Lower lobe of right lung (tissue), 2 donors: ENCODE measurements at places on chromosomes 12 and 14.

- no peak for DNase-seq
Observed at GRCh38 chr14:26595926-26596542, 1.8 kb downstream of the NOVA1 start.

DNA sequence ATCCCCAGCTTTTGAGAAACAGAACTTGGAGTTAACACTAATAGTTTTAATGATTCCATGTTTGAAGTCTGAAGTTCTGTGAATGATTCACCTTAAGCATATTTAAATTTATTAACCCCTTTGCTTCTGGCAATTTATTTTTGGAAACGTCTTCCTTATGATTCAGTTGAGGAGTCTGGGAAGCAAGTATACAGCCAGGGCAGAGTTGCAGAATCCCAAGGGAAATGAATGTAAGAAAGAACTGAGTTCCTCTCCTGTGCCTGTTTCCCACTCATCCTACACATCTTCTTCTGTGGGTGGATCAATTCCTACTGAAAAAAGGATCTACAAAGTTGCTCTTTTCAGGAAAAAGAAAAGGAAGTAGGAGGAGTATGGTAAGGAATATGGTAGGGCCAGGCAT, 108.2 kb upstream of the CCDC91 start:
- no peak for DNase-seq

DNA sequence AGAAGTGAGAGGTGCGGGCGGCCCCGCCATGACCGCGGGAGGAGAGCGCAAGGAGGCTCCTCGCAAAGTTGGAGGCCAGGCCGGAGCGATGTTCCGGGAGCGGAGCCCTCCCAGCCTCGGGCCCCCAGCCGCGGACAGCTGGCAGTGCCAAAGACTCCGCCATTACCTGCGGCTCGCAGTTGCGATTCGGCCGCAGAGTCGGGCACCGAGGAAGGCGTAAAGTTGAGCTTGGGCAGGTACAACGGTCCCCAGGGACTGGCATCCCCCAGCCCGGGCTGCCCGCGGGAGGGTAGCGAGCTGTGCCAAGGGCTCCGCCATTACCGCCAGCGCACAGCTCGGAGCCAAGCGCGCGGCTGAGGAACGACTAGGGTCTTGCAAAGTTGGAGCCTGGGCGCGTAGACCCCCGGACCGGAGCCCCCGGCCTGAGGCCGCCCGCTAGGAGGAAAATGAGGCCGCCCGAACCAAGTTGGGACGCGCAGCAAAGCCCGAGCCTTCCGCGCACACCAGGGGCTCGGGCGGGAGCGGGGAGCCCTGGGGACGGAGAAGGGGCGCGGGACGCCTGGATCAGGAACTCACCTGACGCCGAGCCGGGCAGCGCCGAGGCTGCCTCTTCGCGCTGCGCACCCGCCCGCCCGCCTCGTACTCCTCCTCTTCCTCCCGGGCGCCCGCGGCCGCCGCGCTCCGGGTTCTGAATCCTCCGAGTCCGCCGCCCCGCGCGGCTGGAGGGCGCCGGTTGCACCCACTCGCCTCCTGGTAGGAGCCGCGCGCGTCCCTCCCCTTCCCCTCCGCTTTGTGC, 677 bp downstream of the NOS1 start:
- DNase-seq, result no peak

DNA sequence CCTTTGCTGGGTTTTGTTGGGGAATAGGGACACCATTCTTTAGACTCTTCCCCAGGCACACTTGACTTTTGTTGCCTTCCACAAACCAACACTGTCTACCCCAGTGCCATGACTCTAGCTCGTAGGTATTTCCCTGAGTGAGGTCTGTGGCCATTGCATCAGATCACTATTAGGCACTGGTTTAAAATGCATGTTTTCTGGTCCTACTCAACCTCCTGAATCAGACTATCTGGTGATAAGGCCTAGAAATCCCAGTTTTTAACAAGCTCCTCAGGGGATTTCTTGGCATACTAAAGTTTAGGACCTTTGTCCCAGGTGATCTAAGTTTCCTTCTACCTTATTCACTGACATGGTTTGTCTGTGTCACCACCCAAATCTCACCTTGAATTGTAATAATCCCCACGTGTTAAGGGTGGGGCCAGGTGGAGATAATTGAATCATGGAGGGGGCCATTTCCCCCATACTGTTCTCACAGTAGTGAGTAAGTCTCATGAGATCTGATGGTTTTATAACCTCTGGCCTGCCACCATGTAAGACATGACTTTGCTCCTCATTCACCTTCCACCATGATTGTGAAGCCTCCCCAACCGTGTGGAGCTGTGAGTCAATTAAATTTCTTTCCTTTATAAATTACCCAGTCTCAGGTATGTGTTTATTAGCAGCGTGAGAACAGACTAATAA, 87.8 kb upstream of the PSMC1 start:
- DNase-seq, result no peak

GRCh38 chr14:52328276-52328675, 14.2 kb downstream of the PTGER2 start:
- no peak for DNase-seq

GRCh38 chr12:62625228-62625627, 158.6 kb downstream of the MON2 start:
- DNase-seq, result no peak

DNA sequence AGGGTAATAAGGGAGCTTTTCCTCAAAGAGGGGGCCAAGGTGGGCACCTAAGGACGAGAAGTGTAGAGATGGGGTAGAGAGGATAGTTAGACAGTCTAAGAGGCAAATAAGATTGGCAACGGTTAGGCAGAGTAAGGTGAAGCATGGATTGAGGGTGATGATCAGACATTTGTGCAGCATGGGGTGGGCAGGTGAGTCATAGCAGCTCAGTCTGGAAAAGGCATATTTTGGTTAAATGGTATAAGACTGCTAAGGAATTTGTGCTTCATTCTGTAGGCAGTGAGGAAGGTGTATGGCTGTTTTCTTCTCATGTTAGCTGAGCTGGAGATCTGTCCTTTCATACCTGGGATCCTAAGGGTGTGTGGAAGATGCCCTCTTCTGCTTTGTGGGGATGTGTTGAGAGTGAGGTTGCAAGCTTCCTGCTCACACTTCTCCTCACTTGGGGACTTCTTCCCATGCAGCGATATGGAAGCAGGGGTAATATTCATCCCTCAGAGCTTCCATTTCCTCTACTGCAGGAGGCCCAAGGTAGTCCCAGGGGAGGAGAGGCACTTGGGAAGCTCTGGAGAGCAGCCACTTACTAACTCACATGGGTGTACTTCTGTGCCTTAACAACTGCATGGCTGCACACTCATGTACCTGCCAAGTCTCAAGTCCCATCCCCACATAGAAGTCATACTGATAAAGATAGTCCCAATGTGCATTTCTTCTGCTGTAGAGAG, 28.9 kb downstream of the GSG1 start:
- DNase-seq, result no peak

- DNase-seq, result no peak
Observed at GRCh38 chr14:32588448-32589320, 259.6 kb downstream of the AKAP6 start.

GRCh38 chr12:57164966-57165625, 17.7 kb upstream of the LRP1-AS start:
- DNase-seq, result no peak

GRCh38 chr12:121318121-121318520, 21.6 kb upstream of the CAMKK2 start:
- DNase-seq, result no peak

DNA sequence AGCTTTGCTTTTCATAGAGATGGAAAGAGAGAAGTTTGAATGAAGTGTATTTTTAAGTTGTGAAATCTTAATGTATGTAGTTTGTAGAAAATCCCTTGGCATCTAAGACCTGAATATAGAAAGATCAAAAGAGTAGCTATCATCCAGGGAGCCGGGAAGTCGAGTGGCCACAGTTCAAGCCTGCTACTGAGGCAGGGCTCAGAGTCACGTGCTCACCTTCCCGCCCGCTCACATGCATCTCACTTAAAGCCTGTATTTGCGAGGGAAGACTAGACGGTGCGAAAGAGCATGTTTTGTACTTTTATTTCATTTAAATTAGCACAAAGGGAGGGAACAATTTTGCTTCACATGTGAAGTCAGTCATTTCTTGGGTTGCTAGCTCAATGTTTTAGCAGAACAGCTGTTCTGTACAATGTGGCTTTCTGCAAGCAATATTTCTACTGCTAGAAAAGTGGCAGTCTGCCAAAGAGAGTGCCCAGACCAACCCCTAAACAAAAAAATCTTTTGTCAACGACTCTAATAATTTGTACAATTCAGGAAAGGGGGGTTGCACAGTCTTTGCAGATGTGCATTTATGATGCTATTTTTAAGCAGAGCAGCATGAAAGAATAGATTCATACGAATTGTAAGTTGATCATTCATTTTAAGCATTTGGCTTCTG, 290.7 kb downstream of the NPAS3 start:
- DNase-seq, result no peak

DNA sequence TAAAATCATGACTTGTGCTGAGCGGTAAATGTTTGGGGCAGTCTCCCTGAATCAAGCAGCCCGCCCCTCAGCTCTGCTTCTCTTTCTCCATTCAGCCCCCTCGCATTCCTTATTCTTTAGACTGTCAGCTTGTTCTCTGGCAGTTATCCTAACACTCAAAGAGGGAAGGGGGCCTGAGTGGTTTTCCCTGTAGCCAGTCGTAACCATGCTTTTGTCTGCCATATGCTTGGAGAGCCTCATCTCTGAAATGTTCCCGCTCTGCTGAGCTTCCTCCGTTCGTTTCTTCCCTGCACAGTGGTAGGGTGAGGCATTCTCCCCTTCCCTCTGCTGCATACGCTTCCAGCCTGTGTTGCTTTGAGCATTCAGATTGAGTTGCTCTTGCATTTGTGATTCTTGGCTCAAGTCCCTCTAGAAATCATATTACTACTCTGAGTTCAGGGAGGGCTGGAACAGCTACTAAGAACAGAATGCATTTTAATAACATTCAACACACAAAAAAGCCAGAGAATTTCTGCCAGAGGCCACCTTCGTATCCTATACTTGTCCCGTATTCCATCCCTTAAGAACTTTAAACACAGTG, 119.7 kb downstream of the FBXL14 start:
- no peak for DNase-seq

- no peak for DNase-seq
Observed at GRCh38 chr12:130768120-130768519, 52.0 kb upstream of the RIMBP2 start.

DNA sequence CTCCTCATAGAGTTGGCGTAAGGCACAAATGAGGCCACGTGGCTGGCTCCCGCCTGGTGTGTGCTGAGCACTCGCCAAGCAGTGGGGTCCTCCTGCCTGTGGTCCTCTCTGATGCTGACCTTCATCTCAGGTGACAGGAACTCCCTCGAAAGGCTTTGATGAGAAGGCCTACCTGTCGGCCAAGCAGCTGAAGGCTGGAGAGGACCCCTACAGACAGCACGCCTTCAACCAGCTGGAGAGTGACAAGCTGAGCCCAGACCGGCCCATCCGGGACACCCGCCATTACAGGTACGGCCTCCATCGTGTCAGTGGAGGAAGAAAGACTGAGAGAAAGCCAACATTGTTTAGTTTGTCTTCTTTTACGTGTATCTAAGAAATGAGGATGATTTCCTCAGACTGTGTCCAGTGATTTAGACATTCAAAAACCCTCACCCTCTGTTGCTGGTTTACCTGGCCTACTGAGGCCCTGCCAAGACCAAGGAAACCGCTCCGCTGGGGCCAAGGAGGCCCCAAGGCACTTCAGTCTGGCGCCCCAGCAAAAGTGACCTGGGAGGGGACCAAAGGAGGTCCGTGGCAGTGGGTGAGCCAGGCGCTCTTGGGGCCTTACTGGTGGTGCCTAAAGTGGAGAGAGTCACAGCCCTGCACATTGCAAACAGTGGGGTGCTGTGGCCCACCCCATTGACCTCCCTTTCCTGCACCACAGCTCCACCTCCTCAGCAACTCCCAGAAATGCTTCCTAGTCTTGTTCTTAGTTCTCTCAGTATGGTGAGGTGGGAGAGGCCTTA, 60.8 kb downstream of the GALNT16 start:
- DNase-seq, result no peak

- DNase-seq, result no peak
Observed at GRCh38 chr12:10849425-10849878, at the start of gene PRR4. PRR4 (minus strand) TSS chr12:10849475; CDS start chr12:10849437, 38 bp downstream.

DNA sequence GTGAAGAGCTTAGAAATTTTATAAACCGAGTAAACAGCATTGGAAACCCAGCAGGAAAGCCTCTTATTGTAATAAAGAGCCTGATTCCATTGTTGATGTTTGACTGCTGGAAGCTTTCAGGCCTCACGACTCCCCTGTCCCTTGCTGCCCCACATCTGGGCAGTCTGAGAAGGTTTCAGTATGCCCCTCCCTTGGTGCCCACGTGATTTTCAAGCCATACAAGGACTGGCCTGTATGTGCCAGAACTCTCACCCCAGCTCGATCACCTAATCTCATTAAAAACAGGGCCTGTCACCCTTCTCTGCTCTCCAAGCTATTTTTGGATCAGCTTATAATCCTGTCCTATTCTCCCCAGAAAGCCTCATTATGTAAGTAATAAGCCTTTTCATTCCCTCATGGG, 7.5 kb upstream of the PYROXD1 start:
- DNase-seq, result no peak

DNA sequence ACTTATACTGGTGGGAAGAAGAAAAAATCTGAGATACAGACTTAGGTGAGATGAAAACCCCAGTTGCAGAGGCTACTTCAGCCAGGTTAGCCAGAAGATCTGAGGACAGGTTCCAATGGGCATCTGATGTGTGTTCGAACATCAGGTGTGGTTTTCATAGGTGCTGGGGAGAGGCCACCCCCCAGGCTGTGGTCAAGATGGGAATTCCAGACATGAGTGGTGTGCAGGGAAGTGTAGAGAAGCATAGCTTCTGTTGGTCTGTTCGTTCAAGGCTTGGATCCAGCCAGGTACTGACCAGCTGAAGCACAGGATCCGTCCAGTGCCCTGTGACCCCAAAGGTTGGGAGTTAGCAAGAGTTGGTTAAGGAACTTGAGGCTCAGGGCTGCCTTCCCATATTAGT, 85.5 kb downstream of the SSPN start:
- no peak for DNase-seq

- no peak for DNase-seq
Observed at GRCh38 chr14:98711453-98711852, 560.5 kb downstream of the BCL11B start.

DNA sequence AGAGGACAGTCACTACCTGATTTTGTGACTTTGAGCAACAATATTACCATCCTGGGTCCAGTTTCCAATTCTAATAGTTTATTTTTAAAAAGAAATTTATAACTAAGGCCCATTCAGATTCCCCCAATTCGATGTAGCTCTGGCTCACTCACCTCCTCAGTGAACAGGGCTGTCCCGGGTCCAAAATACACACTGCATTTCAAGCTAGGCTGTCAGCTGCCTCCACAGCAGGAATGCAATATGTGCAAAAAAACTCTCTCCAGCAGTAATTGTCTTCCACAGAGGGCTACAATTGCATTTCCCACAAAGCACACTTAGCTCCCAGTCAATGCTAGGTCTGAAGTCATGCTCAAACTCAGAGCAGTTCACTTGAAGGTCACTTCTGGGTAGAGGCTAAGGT, 39.3 kb upstream of the ZNF641 start:
- no peak for DNase-seq

- DNase-seq, result no peak
Observed at GRCh38 chr12:18224745-18225144, 36.6 kb upstream of the PIK3C2G start.

GRCh38 chr12:44696542-44696941, 179.6 kb downstream of the NELL2 start:
- DNase-seq, result no peak
